ENCODE measurements at places on chromosomes 6 and 20. TPM values are rescaled to one million over a fixed set of nuclear protein-coding genes. Genes with fewer than 3 reads are reported as not detected.

DNA sequence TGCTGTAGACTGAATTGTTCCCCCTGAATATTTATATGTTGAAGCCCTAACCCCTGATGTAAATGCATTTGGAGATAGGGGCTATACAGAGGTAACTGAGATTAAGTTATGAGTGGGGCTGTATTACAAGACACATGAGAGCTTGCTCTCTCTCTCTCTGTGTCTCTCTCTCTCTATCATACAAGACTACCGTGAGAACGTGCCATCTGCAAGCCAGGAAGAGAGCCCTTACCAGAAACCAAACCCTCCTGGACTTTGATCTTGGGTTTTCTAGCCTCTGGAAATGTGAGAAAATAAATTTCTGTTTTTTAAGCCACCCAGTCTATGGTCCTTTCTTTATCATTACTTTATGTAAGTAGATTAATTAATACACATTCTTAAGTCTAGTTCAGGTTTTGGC lies 249.3 kb upstream of the MAN1A1 start:
- no peak overlapping the region for H3K27ac ChIP-seq
- no peak for DNase-seq
- H3K36me3 ChIP-seq, result no peaks in the 10 kb centered on the region
- H3K27me3 ChIP-seq, result no peaks in the 10 kb centered on the region
- peaks cover 18% of the 10 kb centered on the region for H3K4me1 ChIP-seq

- peak overlapping the region; percentile 94 for H3K27ac ChIP-seq
- H3K27me3 ChIP-seq, result no peaks in the 10 kb centered on the region
- H3K36me3 ChIP-seq, result no peaks in the 10 kb centered on the region
- DNase-seq, result peak; percentile 92
Measured at GRCh38 chr6:168908166-168908565, 345.5 kb downstream of the THBS2 start.

DNA sequence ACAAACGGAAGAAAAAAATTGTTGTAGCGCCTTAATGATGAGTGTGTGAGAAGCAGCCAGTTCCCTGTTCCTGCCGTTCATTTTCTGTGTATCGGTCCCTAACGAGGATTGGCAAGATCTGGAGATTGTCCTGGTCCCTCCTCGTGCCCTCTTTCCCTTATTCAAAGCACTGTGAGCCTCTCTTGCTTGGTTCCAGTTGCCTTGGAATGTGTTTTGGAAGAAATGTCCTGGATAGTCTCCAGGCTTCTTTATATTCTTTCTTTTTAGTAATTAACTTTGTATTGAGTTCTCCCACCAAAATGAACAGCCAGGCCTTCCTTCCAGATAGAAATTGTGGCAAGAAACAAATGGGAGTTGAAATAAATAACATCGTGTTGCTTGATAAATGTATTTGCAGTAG lies 348.3 kb downstream of the CDH26 start:
- no peaks in the 10 kb centered on the region for H3K36me3 ChIP-seq
- no peak overlapping the region for H3K27ac ChIP-seq
- no peak overlapping the region for H3K4me3 ChIP-seq
- no peak for DNase-seq

DNA sequence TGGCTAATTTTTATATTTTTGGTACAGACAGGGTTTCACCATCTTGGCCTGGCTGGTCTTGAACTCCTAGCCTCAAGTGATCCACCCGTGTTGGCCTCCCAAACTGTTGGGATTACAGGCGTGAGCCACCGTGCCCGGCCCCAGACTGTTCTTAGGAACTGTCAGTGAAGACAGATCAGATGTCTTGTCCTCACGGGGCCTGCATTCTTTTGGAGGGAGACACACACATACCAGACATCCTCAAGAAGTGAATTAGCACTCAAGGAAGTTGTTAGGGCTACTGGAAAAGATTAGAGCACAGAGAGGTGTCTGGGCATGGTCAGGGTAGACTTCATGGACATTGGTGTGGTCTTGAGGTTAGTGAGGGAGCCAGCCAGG lies 10.3 kb upstream of the LPIN3 start:
- no peaks in the 10 kb centered on the region for H3K27me3 ChIP-seq
- peak overlapping the region; percentile 94 for H3K27ac ChIP-seq
- H3K4me3 ChIP-seq, result no peak overlapping the region

DNA sequence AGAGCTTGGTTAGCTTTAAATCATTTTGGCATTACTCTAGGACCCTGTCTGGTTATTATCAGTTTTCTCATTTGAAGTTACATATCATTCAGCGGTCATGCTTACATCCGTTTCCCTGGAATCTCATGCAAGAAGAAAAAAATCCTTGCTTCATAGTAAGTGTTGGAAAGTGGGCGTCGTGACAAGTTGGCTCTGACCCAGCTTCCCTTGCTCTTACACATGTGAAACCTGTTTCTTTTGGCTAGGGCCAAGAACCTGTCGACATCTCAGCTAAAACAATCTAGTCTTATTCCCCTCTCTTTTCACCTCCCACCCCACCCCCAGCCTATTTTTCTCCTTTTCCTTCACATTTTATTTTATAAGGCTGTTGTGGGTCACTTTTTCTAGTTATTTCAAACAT lies 45.5 kb downstream of the ANKS1A start:
- H3K27ac ChIP-seq, result no peak overlapping the region
- no peaks in the 10 kb centered on the region for H3K4me1 ChIP-seq
- no peak overlapping the region for H3K4me3 ChIP-seq
- DNase-seq, result peak; percentile 53
- no peaks in the 10 kb centered on the region for H3K27me3 ChIP-seq

DNA sequence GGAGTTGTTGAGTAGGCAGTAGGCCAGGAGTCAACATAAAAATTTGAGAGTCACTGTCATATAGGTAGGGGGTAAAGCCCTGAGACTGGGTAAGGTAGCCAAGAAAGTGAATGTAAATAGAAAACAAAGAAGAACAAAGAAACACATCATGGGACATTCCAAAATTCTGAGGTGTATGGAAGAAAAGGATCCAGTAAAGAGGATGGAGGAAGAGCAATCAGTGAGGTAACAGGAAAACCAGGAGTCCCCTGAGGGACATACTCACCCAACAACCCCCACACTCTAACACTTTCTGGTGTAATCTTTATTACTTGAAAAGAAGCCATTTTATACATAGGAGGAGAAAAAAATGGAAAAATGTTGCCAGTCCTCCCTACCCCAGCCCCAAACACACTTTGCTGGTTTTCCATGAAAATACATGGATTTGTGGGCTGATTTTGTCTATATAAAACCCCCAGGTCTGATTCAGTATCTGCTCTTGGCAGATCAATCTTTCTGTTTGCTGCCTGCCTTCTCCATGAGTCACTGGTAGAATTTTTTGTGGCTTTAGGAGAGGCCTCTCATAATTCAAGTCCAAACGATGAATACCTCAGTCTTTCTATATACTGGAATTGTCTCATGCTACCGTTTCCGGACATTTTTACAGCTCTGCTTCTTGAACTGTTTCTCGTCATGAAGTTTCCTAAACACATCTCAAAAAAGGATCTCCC lies 271.4 kb upstream of the MAN1A1 start:
- H3K36me3 ChIP-seq, result no peaks in the 10 kb centered on the region
- H3K27ac ChIP-seq, result peak overlapping the region; percentile 90
- no peaks in the 10 kb centered on the region for H3K27me3 ChIP-seq
- H3K4me3 ChIP-seq, result no peak overlapping the region
- peak; percentile 29 for DNase-seq
- H3K4me1 ChIP-seq, result peaks cover 13% of the 10 kb centered on the region

DNA sequence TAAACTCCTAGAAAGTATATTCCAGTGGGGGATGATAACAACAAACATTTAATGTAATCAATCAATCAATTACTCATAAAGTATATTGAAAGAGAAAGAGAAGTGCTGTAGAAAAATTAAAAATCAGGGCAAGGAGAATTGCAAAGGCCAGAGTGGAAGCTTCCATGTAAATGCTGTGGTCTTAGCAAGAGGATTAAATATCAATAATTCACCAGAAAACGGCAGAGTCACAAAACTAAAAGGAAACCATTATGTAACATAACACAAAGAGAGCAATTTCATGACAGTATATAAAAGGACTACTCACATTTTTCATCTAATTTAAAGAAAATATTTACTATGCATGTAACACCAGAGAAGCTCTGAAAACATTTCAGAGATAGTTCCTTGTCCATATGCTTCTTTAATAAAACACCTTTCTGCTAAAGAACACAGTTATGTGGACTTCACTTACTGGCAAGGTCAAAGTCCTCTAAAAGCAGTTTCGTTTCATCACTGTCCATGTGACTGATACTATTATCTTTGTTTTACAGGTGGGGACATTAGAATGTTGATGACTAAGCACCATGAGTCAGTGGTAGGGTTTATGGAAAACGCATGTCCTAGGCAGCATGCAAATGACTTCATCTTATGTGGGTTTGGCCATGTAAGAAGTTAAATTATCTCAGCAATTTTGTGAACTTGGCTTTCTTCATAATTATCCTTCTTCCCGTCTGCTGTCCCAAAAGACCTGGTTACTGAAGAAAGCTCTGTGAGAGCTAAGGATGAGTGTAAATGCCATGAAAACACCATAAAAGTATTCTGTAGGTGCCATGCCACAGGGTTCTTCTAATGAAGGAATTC lies 185.8 kb upstream of the TENT5A start:
- peak overlapping the region; percentile 76 for H3K27ac ChIP-seq
- H3K27me3 ChIP-seq, result no peaks in the 10 kb centered on the region
- no peaks in the 10 kb centered on the region for H3K36me3 ChIP-seq
- peaks cover 36% of the 10 kb centered on the region for H3K4me1 ChIP-seq
- no peak overlapping the region for H3K4me3 ChIP-seq

- no peak overlapping the region for H3K27ac ChIP-seq
- H3K27me3 ChIP-seq, result no peaks in the 10 kb centered on the region
- H3K4me3 ChIP-seq, result no peak overlapping the region
- no peaks in the 10 kb centered on the region for H3K36me3 ChIP-seq
- H3K4me1 ChIP-seq, result no peaks in the 10 kb centered on the region
Measured at GRCh38 chr20:14633507-14633906, 296.1 kb upstream of the FLRT3 start.

GRCh38 chr6:88806728-88807127 lies 156.7 kb downstream of the RNGTT start:
- H3K4me1 ChIP-seq, result peaks cover 13% of the 10 kb centered on the region
- DNase-seq, result no peak
- H3K4me3 ChIP-seq, result no peak overlapping the region
- no peak overlapping the region for H3K27ac ChIP-seq
- H3K36me3 ChIP-seq, result no peaks in the 10 kb centered on the region
- H3K27me3 ChIP-seq, result no peaks in the 10 kb centered on the region

GRCh38 chr20:35316086-35316485 lies 23.9 kb upstream of the FAM83C start:
- no peaks in the 10 kb centered on the region for H3K27me3 ChIP-seq
- no peaks in the 10 kb centered on the region for H3K36me3 ChIP-seq
- DNase-seq, result peak; percentile 6
- no peak overlapping the region for H3K4me3 ChIP-seq
- peaks cover 78% of the 10 kb centered on the region for H3K4me1 ChIP-seq

DNA sequence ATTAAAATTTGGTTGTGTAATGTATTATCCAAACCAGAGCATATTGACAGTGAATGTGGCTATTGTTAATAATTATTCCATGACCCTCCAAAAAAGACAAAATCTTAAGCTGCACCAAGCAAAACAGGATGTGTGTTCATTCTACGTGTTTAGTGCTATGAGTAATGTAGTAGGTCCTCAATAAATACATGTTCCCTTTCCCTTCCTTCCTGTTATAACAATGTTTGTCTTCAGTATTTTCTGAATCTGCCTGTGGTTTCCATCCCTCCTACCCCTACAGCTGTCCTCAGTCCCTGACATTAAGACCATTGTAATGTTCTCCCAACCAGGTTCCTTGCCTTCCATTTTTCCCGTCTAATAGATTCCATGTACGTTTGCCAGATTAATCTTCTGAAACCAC lies 163.8 kb downstream of the AIG1 start:
- no peak overlapping the region for H3K27ac ChIP-seq
- no peak for DNase-seq
- H3K4me3 ChIP-seq, result no peak overlapping the region
- H3K36me3 ChIP-seq, result no peaks in the 10 kb centered on the region
- H3K27me3 ChIP-seq, result no peaks in the 10 kb centered on the region

GRCh38 chr6:37308069-37308815 lies 45.5 kb upstream of the RNF8 start:
- H3K36me3 ChIP-seq, result peaks cover 24% of the 10 kb centered on the region
- peaks cover 15% of the 10 kb centered on the region for H3K4me1 ChIP-seq
- peak overlapping the region; percentile 25 for H3K27ac ChIP-seq
- no peaks in the 10 kb centered on the region for H3K27me3 ChIP-seq

DNA sequence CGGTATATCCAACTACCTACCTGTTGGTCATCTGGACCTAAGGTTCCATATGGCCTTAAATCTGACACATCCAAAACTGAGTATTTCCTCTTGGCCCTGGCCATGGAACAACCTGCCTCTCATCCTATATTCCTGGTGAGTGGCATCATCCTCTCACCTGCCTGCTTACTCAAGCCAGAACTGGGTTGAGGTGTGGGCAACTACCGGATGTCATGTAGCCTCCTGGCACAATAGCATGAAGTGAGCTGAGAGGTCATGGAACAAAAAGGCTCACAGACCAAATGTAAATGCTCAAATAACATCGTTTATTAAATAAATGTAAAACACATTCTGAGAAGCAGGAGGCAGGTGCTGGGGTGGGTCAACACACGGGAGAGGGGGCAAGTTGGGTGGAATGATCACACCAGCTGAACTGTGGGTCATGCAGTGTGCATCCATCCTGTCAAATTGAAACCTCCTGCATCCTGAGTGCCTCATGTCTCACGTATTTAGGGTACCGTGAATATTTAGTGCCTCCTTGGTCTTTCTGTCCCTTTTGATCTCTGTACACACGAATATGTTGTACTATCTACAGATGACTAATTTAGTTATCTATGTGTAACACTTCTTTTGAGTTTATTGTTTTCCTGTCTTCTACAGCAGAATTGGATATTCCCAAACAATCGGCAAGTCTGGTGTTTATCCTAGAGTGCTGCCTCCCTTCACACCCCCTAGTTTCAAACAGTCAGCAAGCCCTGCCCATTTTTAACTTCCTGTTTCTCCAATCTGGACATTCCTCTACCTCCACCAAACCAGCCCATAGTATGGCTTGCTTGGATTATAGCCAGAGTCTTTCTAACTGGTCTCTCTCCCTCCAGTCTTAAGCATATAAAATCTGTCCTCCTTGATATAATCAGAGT lies 7.9 kb upstream of the POU5F1 start:
- H3K27me3 ChIP-seq, result no peaks in the 10 kb centered on the region
- no peak for DNase-seq
- H3K4me1 ChIP-seq, result peaks cover 7% of the 10 kb centered on the region
- no peaks in the 10 kb centered on the region for H3K36me3 ChIP-seq

DNA sequence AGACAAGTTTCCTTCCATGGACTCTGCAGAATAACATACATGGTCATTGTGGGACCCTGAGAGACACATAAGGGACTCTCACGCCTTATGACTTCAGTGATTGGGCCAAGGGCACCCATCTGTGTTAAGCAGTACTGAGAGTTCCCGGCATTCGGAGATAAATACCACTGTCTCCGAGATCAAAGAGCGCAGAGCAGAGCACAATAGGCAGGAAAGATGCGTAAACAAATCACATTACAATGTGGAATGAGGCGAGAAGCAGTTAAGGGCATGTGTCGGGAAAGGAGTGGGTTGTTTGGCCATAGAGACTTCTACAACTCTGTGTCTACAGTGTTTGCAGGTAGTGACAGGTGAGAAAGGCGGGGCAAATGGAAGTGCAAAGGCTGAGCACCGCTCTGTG lies 57.6 kb downstream of the NRSN1 start:
- no peaks in the 10 kb centered on the region for H3K27me3 ChIP-seq
- H3K27ac ChIP-seq, result no peak overlapping the region
- H3K4me3 ChIP-seq, result no peak overlapping the region
- DNase-seq, result no peak

SPATS1 gene
- not detected for total RNA-seq

OR2J3 gene
- not detected for total RNA-seq

RRAGD gene
- total RNA-seq, result 3.3 TPM

PTK6 gene
- not detected for total RNA-seq

SOX18 gene
- total RNA-seq, result under 0.01 TPM

MAP7 gene
- total RNA-seq, result 1.8 TPM

WASF1 gene
- total RNA-seq, result 18.6 TPM

KPNA5 gene
- 10.6 TPM for total RNA-seq

SYCP2L gene
- 0.36 TPM for total RNA-seq

SAPCD1 gene
- 0.59 TPM for total RNA-seq

ADGRF4 gene
- under 0.01 TPM for total RNA-seq

TMEM74B gene
- not detected for total RNA-seq

FUCA2 gene
- 64.8 TPM for total RNA-seq

Data from osteoblast (primary cell).